Spleen (tissue), 13 donors: ENCODE measurements at places on chromosomes 5 and 9. TPM values are rescaled to one million over a fixed set of nuclear protein-coding genes. Genes with fewer than 3 reads are reported as not detected.

DNA sequence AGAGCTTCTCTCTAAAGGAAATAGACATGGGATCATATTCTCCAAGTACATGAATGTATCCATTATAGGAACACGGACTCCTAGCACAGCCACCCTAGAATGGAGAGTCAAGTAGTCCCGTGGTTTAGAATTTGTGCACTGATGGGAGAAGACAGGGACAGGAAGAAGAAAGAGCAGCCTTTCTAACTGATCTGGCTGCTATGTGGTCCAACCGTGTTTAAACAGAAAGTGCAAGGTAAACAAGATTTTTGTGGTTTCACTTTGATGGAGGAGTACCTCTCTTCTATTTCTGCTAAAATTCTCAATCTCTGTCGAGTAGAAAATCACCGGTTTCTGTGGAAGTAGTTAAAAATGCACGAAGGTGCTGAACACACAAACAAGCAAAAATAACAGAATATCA is 171.3 kb downstream of the ST8SIA4 start:
- H3K4me1 ChIP-seq: no peaks in the 10 kb centered on the region
- no peaks in the 10 kb centered on the region for H3K36me3 ChIP-seq
- H3K4me3 ChIP-seq: peak overlapping the region; percentile 12
- H3K27ac ChIP-seq: peak overlapping the region; percentile 20

- no peak overlapping the region for H3K27ac ChIP-seq
- no peaks in the 10 kb centered on the region for H3K36me3 ChIP-seq
- no peak overlapping the region for H3K4me3 ChIP-seq
- no peak for DNase-seq
- no peaks in the 10 kb centered on the region for H3K4me1 ChIP-seq
These were observed 9.0 kb downstream of the SLC36A1 start for GRCh38 chr5:151456321-151456940.

DNA sequence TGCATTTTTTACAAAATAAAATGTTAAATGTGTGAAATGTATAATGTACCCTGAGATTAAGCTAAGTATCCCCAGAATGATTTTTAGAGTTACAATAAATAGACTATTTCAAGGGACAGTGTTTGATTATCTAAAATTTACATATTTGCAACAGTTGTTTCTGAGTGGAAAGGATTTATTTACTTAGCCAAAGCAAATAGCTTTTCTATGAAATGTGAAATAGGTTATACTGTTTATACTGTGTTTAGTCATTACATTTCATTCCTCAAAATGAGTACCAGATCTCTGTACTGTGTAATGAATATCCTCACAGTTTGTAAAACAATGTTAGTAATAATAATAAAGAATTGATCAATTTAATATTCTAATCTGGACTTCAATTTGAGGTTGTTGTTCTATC is 1019.0 kb downstream of the NR2F1-AS1 start:
- H3K4me1 ChIP-seq: no peaks in the 10 kb centered on the region
- H3K27ac ChIP-seq: no peak overlapping the region
- H3K36me3 ChIP-seq: no peaks in the 10 kb centered on the region
- H3K4me3 ChIP-seq: no peak overlapping the region

- peak overlapping the region; percentile 95 for H3K4me3 ChIP-seq
- DNase-seq: peak; percentile 82
- peaks cover 63% of the 10 kb centered on the region for H3K4me1 ChIP-seq
- H3K27me3 ChIP-seq: no peaks in the 10 kb centered on the region
These were observed 1.1 kb downstream of the KIF2A start for GRCh38 chr5:62306896-62307689.

DNA sequence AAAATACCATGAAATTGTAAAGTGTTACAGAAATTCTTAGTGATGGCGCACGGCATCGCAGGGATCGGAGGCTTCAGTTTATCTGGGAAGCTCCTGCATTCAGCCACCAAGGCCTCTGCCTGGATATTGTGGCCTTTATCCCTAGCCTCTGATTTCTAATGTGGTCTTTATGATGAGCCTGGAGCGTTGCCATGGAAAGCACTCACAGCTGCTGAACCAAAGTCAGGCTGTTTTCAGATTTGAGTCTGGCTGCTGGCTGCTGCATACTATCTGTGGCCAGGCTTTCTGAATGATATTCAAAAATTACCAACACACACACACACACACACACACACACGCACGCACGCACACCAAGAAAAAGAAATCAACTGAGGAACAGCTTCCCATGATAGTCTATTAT is 101.1 kb upstream of the ZNF366 start:
- no peaks in the 10 kb centered on the region for H3K36me3 ChIP-seq
- DNase-seq: no peak
- H3K4me3 ChIP-seq: no peak overlapping the region

GRCh38 chr9:37715260-37715659 is 38.3 kb upstream of the TRMT10B start:
- H3K4me1 ChIP-seq: no peaks in the 10 kb centered on the region
- H3K4me3 ChIP-seq: no peak overlapping the region
- no peaks in the 10 kb centered on the region for H3K27me3 ChIP-seq
- DNase-seq: no peak
- H3K36me3 ChIP-seq: no peaks in the 10 kb centered on the region

GRCh38 chr9:119639287-119639955 is 270.2 kb upstream of the BRINP1 start:
- H3K36me3 ChIP-seq: no peaks in the 10 kb centered on the region
- no peak for DNase-seq
- H3K27me3 ChIP-seq: no peaks in the 10 kb centered on the region

The GZMA gene
- total RNA-seq: 40.5 TPM

The RASGRF2 gene
- total RNA-seq: 9.2 TPM

The OR1L4 gene
- total RNA-seq: not detected

The COL15A1 gene
- total RNA-seq: 2.2 TPM

The GABBR2 gene
- not detected for total RNA-seq

The FOXI1 gene
- not detected for total RNA-seq

The WNK2 gene
- total RNA-seq: 5.7 TPM
